ENCODE measurements at places on chromosomes 5 and 9.

GRCh38 chr9:97348871-97349270 lies 41.4 kb downstream of the CCDC180 start:
- DNase-seq: no peak

DNA sequence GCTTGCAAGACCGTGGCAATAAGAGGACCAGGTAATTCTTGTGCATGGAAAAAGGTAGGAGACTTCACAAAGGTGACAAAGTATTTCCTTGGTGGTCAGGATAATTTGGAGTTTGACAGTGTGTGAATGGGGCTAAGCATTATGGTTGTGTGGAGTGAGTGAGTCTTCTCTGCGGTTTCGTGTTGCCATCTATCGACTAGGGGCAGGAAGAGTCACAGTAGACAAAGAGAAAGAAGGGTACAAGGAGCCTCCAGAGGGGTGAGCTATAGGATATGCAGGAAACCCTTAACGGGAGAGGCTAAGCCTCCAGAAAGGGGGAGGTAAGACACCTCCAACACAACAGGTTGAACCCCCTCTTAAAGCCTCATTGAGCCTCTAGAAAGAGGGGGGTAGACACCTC lies 64.0 kb upstream of the RANBP6 start:
- no peak for DNase-seq

DNA sequence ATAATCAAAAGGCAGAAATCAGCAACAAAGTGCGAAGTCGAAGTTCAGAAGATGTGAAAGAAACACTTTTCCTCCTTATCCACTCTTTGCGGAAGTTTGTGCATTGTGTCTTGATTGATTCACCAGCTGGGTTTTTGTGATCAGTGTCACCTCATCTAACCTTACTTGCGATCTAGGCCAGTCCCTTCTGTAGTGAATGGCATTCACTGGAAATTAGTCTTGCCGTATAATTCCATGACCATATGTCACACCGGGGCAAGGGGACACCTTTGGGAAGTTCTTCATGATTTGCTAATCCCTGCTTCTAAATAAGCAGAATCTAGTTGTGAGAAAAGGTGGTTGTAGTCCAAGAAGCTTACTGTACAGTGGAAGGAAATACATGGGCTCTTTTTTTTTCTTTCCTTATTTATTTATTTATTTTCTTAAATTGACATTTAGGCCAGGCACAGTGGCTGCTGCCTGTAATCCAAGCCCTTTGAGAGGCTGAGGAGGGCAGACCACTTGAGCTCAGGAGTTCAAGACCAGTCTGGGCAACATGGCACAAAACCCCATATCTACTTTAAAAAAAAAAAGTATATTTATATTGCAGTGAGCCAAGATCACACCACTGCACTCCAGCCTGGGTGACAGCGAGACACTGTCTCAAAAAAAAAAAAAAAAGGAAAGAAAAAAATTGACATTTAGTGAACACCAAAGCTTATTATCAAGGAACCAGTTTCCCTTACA lies 7.8 kb downstream of the RAI14 start:
- no peak for DNase-seq

- DNase-seq: no peak
These were observed 124.2 kb upstream of the TRPM3 start for GRCh38 chr9:71245651-71246050.

- DNase-seq: no peak
These were observed 90.5 kb upstream of the TNC start for GRCh38 chr9:115208501-115208900.

DNA sequence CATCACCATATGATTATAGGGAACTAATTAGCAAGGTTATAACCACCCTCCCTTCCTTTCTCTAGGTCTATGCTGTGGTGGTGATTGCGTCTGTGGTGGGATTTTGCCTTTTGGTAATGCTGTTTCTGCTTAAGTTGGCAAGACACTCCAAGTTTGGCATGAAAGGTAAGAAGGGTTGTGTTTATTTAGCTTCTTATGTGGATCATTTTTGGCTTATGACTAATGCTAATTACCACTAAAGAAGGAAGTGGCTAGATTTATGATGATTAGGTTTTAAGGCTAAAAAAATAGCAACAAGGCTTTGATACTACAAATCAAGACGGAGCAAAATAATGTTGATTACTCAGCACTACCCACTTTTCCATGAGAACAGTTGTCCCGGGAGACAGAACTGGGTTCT lies 82.4 kb downstream of the NTRK2 start:
- no peak for DNase-seq

DNA sequence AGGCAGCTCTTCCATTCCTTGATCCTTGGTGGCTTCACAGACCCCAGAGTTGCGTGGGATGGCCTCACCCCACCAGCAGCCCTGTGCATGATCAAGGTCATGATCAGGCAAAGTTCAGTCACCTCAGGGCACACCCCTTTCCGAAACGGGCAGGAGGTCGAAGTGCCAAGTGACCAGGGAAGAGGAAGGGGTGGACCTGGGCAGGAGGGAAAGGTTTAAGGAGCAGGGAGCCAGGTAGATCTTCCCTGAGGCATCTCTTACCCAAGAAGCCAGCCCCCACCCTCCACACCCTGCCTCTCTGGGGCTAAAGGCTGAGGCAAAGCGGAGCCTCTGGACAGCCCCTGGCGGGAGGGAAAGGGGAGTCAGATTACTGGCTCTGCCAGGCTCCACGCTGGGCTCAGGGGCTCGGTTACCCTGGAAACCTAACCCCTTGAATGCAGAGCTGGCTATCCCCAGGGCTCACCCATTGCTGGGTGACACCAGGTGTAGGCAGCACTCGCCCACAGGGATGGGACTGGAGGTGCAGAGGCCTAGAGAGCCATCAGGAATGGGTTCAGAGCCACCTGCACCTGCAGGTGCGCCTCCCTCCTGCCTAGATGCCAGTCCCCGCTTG lies 3.6 kb downstream of the MGAT4B start:
- DNase-seq: no peak

- DNase-seq: peak; percentile 61
These were observed 1.1 kb upstream of the NOTCH1 start for GRCh38 chr9:136546697-136547501.

- no peak for DNase-seq
These were observed 20.9 kb downstream of the CSF2 start for GRCh38 chr5:132094393-132095076.

DNA sequence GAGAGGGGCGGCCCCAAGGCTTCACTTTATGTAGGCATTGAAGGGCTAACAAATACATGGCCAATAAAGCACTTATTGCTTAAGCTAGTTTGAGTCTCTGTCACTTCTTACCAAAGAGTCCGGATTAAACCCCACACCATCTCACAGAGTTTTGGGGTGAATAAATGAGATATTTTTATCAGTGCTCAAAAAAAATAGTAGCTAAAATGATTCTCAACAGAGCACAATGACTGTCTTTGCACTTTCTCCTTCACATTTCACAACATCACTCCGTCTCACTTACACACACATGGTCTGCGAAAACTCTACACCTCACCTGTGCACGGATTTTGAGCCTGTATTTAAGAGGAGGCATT lies 92.9 kb downstream of the LMX1B start:
- peak; percentile 9 for DNase-seq

DNA sequence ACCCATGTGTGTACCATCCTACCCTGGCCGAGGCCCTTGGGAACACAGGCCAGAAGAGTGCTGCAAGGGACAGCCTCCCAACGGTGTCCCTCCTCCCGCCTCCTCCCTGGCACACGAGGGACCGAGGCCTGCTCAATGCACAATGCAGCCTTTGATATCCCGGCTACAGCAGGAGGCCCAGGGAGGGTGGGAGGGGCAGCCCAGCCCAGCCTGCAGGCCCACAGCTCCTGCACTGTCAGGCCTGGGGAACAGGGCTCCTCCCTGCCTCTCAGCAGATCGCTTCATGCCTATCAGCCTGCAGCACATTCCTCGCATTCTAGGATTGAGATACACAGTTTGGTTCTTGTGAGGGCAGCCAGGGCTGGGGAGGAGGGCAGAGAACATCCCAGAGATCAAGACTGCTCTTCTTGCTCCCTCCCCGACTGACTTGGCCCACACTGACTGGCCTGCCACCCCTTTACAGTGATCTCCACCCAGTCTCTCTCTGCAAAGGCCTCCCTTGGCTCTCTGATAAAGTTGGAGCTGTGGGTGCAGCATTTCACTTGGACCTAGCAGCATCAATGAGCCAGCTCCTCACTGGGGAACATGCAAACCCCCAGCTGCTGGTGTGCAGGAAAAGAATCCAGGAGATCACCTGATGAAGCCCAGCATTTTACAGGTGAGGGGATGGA lies at the start of gene SH3TC2:
TSS of gene SH3TC2 (minus strand) at position 46 of the 671 bp plus-strand sequence. CDS start at position 6, 40 bp downstream.
- DNase-seq: no peak

DNA sequence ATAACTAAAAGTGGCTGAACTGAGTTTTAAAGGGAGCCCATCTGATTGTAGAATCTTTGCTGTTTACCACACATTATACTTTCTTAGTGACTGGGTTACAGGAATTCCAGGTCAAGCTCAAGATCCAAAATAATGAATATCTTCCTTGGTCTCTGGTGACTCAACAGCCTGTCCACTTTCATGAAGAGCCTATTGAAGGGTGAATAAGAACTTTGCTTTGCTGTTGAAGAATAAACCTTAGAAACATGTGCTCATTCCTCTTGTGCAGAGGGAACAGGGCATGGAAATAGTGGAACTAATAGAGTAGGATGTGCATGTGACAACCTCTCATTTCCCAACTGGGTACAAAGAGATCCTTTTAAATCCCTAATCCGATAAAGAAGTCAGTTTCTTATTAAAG lies 21.4 kb downstream of the ALDH1A1 start:
- DNase-seq: no peak

DNA sequence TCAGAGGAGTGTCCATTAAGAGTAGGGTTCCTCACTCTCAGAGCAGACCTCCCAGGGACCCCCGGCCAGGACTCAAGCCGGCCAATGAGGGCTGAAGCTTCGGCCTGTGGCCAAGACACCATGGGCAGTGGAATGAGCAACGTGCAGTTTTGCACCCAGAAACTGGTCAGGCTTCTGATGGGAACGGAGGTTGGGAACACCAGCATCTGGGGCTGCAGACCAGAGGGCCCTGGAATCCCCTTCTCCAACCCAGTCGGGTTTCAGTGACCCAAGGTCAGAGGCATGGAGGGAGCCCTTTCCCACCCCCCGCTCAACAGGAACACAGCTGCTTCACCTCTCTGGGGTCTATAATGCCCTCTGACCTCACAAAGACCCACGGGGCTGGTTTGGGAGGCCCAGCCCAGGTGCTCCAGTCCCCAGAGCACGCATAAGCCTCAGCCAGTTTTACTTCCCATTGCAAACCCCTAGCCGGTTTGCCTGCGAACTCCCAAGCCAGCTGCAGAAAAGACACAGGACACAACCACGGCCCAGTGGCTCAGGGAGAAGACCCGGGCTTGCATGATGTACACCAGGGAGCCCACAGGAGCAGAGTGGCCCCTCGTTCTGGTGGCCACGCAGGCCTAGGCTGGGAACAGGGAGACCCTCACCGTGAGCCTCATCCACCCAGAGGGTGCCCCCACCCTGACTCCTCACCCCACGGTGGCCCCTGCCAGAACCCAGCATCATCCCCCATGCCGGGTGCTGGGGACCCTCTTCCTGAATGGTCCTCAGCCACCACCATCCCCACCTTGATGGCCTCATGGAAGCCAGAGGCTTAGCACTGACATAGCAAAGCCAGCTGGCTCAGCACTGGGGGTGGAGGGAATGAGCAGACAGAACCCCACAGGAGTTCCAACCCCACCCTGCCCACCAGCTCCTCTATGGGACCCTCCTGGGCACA lies 30.6 kb downstream of the VAV2 start:
- DNase-seq: no peak

DNA sequence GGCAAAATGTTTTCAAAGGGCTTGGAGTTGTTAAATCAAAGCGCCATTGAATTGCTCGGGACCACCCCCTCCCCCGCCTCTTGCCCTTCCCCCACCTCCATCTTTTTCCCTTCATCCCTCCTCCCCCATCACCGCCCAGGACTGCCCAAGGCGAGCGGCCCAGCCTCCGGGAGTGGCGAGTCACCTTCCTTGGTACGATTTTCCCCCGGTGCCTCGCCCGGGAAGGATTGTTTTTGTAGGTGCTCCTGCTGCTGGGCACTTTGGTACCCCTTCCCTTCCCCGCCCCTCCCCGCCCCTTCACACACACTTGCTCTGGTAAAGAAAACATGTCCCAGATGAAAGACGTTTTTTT lies 61.2 kb downstream of the TMEM174 start:
- DNase-seq: no peak

DNA sequence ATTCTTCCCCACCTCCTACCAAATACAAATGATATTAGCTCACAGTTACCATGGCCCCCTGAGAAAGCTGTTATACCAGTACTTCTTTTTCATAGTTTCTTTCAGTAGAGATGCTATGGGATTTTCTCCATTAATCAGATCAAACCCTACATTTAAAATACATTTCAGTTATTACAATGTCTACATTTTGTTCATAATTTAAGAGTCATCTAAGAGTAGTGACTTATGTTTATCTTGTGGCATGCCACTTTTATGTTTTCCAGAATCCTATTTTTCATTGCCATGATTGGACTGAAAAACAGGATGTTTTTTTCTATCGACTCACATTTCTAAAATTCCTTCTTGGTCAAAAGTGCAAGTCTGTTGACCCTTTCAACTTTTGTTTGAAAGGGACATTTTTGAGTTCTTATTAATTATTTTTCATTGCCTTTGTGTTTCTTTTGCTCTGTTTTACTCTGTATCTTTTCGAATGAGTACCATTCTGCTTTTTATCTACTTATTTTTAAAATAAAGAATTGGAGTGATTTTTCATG lies 77.4 kb upstream of the ANXA1 start:
- no peak for DNase-seq

GRCh38 chr5:55712023-55712859 lies at the start of gene SLC38A9:
Gene SLC38A9, minus strand, starts transcription at chr5:55712324. Its CDS starts 14,366 bp downstream, at chr5:55697958.
- peak; percentile 95 for DNase-seq

Measured in stimulated activated CD4-positive, alpha-beta T cell treated with anti-CD3 and anti-CD28 coated beads, Interleukin-2, amount 100 ng/mL, for 24 hours (primary cell).